ENCODE measurements at places on chromosomes 3 and 15.

- no peak for DNase-seq
Measured at GRCh38 chr3:23741036-23741706, 64.6 kb upstream of the UBE2E1 start.

DNA sequence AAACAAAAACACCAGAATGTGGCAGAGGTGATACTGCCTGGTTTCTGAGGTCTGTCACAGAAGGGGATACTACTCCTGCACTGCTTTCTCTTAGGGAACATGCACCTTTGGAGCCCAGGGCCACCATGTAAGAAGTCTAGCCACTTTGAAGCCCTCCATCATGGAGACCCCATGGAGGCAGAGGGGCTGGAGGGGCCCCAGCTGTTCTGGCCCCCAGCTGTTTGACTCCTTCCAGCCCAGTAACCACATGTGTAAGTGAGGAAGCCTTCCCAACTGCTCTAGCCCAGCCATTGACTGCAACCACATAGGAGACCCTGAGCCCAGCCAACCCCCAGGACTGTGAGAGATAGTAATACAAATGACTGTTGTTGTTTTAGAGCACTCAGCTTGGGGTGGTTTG, 9.0 kb upstream of the IGDCC4 start:
- no peak for DNase-seq

GRCh38 chr15:101133181-101133460, 118.7 kb downstream of the CHSY1 start:
- DNase-seq: no peak

DNA sequence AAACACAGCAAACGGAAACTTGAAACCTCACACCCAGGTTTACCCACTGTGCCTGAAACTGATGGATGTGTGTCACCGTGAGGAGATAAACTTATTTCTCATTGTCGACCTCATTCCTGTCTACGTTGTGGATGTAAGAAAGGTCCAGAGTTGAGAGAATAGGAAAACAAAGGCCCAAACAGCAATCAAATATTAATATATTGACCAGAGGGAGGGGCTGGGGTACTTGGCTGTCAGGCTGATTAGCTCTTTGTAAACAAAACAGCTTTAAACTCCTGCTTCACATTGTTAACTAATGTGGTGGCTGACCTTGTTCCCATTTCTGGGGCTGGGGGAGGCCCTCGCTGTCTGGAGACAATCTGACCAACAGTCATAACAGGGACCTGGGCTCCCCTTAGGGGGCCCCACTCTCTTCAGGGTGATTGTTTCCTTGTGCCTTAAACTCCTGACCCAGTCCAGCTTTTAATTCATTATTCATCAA, 937.6 kb downstream of the MCTP2 start:
- no peak for DNase-seq

DNA sequence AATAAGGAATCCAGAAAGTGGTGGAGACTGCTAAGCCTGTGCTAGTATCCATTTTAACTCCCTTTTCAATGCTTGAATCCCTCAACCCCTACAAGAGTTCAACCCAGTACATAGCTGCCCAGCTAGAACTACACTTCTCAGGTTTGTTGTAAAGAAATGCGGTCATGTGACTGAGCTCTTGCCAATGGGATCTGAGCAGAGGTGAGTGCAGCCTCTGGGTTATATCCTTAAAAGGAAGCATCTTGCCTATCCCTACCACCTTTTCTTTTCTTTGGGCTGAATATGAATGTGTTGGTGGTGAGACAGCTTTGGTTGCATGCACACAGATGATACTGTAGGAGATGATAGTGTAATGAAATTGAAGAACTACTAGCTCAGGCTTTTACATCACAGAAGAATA, 139.7 kb downstream of the CADPS start:
- no peak for DNase-seq

DNA sequence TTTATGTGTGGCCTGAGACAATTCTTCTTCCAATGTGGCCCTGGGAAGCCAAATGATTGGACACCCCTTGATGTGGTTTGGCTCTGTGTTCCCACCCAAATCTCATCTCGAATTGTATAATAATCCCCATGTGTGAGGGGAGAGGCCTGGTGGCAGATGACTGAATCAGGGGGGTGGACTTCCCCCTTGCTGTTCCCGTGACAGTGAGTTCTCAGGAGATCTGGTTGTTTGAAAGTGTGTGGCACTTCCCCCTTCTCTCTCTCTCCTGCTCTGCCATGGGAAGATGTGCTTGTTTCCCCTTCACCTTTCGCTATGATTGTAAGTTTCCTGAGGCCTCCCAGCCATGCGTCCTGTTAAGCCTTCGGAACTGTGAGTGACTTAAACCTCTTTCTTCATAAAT, 60.1 kb upstream of the PARL start:
- no peak for DNase-seq

DNA sequence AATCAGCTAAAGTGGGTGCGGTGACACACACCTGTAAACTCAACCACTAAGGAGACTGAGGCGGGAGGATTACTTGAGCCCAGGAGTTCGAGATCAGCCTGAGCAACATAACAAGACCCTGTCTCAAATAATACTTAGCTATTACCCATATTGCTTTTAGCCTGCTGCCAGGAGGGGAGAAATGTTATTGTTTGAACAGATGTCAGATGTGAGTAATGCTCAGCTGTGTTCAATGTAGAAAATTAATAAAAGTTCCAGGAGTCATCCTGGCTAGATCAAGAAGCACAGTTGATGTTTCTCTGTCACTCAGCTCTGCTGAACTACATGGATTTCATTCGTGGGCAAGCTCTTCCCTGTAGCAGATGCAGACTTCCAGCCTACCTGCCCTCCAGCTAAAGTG, 22.2 kb downstream of the LSM3 start:
- no peak for DNase-seq

DNA sequence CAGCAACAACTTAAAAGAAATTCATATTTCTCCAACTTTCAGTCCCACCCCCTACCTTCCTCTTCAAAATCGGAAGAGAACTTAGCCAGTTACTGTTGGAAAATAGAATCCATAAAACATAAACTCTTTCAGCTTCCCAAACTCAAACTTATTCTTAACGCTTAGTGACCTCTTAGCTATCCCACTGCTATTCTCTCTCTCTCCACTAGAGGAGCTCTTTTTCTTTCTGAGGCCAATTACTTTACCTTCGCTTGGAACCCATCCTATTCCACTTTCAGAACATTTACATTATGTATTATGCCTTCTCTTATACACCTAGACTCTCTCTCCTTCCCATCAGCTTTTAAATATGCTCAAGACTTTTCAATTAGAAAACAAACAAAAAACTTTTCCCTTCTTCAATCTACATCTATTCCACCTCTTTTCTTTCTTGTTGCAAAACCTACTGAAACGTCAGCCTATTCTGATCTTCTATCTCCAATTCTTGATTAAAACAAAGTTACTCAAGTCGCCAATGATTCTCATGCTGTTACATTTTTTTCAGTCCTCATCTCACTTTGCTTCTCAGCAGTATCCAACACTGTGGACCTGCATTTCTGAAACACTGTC, 13.4 kb upstream of the GHSR start:
- DNase-seq: no peak

- DNase-seq: no peak
Measured at GRCh38 chr3:184907681-184908649, 96.0 kb downstream of the VPS8 start.

DNA sequence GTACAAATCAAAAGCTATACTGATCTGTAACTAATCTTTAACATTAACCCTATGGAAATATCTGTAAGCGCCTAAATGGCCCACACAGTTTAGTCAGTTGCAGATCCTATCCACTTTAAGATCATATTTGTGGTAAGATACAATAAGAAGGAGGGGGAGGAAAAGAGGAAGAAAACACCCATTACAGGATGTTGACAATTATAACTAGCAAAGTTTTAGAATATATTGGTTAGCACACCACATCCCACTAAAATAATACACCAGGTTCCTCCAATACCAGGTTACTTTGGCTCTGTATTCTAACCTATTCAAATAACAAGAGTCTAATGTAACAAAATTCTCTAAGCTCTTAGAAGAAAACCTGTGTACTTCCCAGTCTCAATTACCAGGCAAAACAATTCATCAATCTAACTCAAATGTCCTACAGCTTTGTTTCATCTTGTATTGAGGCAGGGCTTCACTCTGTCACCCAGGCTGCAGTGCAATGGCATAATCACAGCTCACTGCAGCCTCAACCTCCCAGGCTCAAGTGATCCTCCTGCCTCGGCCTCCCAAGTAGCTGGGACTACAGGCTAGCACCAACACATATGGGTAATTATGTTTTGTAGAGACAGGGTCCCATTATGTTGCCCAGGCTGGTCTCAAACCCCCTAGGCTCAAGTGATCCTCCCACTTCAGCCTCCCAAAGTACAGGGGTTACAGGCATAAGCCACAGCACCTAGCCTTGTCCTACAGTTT, 4.2 kb downstream of the SLC4A7 start:
- no peak for DNase-seq

DNA sequence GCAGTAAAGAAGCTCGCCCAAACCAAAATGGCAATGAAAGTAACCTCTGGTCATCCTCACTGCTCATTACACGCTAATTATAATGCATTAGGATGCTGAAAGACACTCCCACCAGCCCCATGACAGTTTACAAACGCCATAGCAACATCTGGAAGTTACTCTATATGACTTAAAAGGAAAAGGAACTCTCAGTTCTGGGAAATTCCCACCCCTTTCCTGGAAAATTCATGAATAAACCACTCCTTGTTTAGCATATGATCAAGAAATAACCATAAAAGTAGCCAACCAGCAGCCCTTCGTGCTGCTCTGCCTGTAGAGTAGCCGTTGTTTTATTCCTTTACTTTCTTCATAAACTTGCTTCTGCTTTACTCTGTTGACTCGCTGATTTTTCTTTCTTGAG, 164.6 kb downstream of the SMAD6 start:
- no peak for DNase-seq

DNA sequence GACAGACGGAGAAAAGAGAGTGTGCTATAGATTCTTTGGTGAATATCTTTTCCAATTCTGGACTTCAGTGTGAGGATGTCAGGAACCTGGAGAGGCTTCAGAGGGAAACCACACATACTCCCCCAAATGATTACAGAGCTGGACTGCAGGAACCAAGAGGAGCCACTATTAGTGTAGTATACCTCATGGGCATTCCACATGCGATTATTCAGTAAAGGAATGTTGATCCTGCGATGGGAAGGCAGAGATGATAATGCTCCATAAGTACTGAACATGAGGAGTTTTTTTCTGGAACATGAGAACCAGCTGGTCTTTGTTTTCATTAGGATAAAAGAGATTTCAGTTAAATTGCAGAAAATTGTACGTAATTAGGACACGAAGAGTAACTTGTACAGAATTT, 18.7 kb downstream of the STARD9 start:
- no peak for DNase-seq

GRCh38 chr15:69568173-69569009, 115.8 kb downstream of the RPLP1 start:
- DNase-seq: no peak

DNA sequence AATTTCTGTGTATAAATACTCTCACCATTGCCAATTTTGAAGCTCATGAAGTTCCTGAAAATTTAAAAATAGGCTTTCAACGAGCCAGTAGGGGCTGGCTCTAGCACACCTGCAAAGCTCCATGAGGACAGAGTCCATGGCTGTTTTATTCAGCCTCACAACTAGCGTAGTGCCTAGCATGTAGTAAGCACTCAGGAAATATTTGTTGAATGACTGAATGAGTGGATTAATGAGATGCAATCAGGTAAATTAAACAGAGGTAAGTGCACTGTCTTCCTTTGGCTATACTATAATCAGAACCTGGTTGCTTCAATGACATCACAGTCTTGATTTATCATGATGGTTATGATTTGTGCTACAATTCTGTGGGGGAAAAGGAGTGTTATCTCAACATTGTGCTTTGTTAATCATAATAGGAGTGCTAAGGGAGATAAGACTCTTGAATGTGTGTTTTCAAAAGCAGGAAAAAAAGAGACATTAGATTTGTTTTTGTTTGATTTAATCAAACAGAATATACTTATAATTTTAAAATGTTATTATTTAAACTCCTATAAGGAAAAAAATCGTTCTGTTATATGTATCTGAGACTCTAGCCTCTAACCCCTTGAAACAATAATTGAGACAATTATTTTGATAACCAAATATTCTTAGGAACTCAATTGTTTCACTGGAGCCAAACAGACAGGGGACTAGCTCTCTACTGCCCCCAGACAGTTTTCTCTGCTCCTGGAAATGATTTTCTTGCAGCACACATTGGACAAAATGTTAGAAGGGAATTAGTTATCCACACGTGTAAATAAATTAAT, 171.7 kb upstream of the ATP11B start:
- no peak for DNase-seq

DNA sequence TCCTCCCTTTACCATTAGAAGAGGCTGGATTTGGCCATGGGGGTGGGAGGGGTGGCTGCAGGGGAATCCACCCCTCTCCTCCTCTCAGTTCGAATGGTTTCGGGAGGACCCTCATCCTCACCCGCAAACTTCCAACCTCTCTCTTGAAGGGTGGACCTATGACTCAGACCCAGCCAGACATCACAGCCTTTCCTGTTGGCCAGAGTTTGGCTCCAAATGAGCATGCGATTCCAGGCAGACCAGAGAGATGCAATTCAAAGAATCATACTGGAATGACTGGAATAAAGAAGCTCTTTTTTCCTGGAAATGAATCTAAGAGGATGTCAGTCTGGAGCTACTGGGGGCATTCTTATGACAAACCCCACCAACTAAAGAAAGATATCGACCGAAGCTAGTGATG, 516.7 kb upstream of the MDFIC2 start:
- DNase-seq: no peak

DNA sequence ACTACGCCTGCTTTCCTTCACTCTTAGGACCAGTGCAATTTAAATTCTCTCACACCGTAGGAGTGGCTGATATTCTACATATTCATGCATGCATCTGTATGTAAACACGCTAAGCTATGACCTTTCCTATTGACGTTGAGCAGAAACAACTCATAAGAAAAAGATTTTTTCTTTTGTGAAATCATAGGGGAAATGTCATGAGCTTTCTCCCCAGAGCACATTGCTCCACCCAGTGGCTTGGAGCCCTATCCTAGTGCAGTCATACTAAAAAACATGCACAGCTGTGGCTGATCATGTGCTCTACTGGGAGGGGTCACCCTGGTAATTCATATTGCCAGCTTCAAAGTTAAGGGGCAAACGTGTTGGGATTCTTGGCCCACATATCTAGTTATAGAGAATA, 1.8 kb upstream of the MESD start:
- no peak for DNase-seq

DNA sequence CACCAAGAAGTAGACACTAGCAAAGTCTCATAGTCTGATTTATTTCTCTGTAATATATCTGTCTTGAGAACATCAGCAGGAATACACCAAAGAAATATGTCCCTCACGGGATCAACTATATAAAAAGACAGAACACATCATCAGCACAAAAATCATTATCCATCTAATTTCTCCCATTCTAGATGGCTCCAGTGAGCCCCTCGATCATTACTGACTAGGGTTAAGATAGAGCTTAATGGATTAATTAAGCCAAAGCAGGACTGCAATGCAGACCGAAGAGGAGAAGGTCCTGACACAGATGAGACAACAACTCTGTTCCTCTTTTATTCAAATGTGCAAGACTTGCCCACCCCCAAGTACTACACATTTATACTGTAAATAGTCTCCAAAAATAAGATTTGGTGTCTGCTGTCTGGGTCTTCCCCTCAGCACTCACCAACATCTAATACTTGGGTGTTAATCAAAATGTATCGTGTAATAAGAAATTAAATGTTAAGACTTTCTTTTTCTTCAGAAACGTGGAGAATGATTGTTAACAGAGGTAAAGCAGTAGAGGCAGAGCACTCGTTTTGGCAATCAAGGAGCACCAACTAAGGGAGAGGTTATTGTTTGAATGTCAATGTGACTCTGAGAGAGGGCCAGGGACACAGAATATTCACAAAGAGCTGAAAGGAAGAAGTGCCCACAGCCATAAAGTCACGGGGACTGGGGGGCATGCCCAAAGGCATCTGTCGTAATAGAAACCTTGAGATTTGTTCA, 133.6 kb downstream of the TIGIT start:
- no peak for DNase-seq

- no peak for DNase-seq
Measured at GRCh38 chr15:46170326-46170725, 535.5 kb downstream of the SQOR start.
